ENCODE measurements at places on chromosomes 3 and 15.

DNA sequence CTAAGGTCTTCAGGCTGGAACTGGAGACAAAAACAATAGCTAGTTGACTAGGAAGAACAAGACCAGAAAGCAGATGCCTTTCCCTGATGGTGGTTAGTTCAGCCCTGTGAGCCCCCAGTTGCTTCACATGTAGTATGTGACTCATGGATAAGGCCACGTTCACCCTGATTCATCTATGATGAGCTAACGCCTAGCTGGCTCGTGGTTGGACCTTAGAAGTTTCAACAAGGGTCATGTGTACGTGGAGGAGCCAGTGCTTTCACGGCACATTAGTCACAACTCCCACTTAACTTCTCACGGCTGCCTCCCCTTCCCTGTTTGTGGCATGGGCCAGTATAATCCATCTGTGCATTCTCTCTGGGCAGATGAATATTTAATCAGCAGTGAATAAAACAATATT lies 20.6 kb downstream of the COL8A1 start:
- DNase-seq, result no peak

GRCh38 chr3:162865466-162865865 lies 1368.9 kb downstream of the OTOL1 start:
- no peak for DNase-seq

- DNase-seq, result no peak
Measured at GRCh38 chr15:72235298-72235697, 4.3 kb upstream of the PKM start.

GRCh38 chr3:161838021-161838420 lies 341.4 kb downstream of the OTOL1 start:
- no peak for DNase-seq

- DNase-seq, result no peak
Measured at GRCh38 chr3:36751326-36751725, 13.0 kb downstream of the DCLK3 start.

GRCh38 chr3:171169866-171170265 lies 143.3 kb upstream of the SLC2A2 start:
- DNase-seq, result no peak

DNA sequence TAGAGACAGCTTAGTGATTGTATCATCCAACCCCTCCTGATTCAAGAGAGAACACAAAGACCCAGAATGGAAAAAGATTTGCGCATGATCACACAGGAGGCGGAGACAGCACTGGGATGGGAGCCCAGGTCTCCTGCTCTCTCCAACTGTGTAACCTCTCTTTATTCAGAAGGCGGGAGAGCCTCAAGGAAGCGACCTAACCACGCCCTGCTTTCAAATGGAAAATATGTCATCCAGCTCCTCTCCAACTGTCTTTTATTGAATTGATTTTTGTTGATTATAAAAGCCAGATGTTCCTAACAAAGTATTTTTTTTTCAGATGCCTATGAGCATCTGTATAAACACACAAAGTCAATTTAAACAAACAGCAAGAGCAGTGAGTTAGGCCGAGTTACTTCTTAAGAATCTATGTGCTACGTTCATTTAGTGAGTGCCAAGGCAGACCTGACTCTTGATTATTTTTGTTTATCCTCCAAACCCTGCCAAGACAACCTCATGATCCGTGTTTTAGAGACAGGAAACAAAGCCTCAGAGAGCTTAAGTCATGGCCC lies 74.5 kb downstream of the BFSP2 start:
- DNase-seq, result no peak

DNA sequence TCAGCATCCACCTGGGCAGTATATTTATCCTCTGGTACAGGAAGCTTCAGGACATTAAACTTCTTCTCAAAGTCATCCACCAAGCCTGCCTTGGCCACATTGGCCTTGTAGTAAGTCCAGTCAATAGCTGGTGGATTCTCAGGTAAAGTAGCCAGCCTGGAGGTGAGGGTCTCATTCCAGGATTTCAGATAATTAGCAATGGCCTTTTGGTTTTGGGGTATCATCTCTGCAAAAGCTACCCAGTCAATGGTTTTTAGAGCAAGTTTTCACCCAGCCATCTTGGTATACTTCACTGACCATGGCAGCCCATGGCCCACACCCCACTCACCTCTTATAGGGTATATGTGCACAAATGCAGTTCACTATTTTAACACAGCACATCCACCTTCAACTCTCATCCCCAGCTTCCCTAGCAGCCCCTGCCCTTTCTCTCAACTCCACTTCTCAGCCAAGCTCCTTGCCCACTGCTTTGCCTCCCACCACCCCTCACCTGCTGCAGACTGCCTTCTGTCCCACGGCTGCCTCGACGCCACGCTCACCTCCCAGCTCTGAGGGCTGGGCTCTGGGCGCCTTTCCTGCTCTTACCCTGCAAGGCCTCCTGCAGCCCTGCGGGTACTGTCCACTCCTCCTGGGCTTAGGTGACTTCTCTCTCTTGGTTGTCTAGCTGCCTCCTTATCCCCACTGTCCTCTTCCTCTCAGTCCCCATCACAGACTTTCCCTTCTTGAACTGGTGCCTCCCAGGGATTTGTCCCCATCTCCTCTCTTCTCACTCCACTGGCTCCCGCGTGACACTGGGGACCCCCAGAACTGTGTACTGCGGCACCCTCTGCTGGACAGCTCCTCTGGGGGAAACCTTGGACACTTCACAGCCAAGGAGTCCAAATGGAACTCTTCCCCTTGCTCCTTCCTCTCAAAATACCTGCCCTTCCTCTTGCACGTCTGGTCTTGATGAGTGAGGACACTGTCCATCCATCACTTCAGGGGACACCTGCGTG lies 1.7 kb upstream of the TGM5 start:
- no peak for DNase-seq

GRCh38 chr3:99549957-99550603 lies 88.3 kb upstream of the COL8A1 start:
- no peak for DNase-seq

DNA sequence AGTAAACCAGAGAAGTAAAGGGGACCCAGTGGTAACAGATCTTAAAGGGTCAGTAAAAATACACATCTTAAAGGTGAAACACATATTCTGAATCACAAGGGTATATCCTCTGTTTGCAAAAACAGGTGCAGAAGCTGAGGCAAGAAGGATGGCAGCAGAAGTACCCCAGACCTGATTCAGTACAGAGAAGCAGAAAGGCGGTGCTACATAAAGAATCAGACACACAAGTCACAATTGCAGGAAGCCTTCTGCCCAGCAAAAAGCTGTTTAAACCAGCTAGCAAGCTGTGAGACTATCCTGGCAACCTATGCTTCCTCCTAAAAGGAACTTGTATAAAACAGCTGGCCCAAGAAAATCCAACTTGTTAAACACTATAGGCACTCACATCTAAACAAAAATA lies 49.4 kb downstream of the ZNF280D start:
- no peak for DNase-seq

DNA sequence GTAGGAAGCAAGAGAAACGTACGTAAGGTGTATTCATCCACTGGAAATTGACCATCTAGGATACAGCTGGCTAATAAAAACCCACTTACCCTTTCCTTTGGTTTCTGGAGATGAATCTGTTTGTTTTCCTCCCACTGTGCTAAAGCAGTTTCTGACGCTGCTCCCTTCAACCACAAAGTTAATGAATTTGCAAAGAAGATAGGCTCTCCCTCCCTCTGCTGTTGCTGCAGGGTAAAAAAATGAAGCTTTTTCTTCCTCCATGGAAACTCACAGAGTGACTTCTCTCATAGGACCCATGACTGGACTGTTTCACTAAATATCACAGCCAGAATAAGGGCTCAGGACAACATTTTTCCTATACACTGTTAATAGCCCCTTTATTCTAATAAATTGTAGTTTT lies 172.1 kb upstream of the LRRN1 start:
- no peak for DNase-seq

GRCh38 chr15:60155661-60156060 lies 151.6 kb downstream of the FOXB1 start:
- no peak for DNase-seq

DNA sequence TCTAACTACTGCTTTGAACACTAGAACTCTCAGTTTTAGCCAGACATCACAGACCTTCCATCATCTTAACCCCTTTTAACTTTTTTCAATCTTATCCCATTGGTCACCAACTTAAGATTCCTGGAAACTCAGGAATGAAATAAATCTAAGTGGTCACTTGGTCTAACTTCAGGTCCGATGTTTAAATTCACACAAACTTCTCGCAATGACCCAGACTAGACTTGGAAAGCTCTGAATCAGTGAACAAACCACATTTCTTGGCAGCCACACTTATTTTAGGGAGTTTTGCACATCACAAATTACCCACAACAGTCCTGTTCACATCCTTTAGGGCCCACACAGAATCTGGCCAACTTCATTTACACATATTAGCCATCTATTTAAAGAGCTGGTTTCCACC lies 118.9 kb downstream of the MAGI1 start:
- DNase-seq, result no peak

- no peak for DNase-seq
Measured at GRCh38 chr15:65344214-65344913, 33.4 kb downstream of the IGDCC3 start.

- no peak for DNase-seq
Measured at GRCh38 chr15:66402761-66403284, 16.1 kb downstream of the MAP2K1 start.

DNA sequence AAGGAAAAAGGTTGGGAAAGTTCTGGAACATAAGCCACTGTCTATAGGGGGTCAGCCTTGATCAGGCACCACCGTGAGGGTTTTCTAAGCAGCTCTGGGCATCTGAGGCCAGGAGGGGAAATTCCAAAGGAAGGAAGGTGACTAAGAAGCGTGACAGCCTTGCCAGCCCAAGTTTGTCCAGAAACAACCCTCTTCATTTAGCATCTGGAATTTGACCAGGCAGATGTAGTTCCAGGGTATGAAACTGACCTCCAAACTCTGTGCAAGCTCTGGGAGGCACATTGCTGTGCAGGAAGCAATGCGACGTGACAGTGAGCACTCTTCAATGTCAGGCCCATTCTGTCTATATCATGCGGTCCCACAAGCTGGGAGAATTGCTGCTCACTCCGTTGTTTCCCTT lies 85.4 kb upstream of the TPM1 start:
- DNase-seq, result no peak

DNA sequence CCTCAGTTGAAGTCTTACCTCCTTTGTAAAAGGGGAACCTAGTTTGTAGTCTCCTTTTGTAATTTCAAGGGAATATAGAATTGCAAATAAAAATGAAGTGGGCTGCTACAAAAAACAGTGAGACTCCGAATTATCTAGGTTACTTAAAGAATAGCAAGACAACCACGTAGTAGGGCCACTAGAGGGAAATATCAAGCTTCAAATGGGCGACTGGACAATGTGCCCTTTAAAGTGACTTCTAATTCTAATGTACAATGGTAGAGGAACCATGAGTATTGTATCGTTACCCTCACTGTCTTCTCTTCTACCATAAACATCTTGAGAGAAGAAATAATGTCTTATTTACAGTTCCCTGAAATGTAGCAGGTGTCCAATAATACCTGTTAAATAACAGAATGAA lies 56.3 kb downstream of the TP63 start:
- no peak for DNase-seq

DNA sequence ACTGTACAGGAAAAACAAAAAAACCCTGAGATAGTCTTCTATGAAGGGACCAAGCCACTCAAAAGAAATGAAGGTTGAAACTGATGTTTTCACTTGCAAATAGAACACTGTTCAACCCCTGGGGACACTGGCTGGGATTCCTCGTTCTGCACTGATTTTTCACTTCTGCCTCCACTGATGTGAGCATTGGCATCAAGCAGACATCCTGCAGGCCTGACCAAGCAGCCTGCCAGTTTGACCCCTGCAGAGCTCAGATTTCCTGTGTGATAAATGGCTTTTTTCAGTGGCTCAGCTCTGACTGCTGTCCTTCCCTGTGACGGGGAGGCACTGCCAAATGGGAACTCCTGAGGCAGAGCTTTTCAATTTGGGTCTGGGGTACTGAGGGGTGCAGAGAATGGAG lies 50.0 kb downstream of the RASGRP1 start:
- DNase-seq, result no peak

- no peak for DNase-seq
Measured at GRCh38 chr3:52280050-52280461, 1.6 kb upstream of the WDR82 start.

- DNase-seq, result no peak
Measured at GRCh38 chr3:189393598-189393997, 221.8 kb downstream of the TPRG1 start.

GRCh38 chr3:81585056-81585455 lies 176.4 kb downstream of the GBE1 start:
- no peak for DNase-seq

DNA sequence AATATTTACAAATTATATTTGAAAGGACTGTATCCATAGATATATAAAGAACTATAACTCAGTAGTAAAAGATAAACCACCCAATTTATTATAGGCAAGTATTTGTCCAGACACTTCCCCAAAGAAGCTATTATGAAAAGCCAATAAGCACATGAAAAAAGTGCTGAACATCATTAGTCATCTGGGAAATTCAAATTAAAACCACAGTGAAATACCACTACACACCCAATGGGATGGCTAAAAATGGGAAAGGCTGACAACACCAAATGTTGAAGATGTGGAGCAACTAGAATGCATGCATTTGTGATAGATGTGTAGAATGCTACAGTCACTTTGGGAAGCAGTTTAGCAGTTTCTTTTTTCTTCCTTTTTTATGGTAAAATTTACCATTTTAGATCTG lies 147.0 kb downstream of the PDE8A start:
- no peak for DNase-seq

DNA sequence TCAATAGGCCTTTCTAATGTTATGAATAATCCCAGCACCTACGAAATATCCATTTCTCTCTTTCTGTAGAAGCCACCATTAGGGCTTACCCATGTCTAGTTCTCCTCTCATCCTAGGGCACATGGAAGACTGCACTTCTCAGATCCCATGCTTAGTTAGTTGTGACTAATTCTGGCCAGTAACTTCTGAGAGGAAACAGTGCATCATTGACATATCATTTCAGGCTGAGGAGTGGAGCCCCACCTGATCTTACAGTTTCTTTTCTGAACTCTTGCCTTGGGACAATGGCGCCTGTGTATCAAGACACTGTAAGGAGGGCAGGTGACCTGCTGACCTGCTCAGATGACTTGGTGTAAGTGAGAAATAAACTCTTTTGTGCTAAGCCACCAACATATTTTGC lies 39.4 kb upstream of the TBL1XR1 start:
- DNase-seq, result no peak

- DNase-seq, result no peak
Measured at GRCh38 chr3:59845386-59845785, 795.6 kb upstream of the CFAP20DC start.

- no peak for DNase-seq
Measured at GRCh38 chr3:16349986-16350596, 85.1 kb downstream of the OXNAD1 start.

DNA sequence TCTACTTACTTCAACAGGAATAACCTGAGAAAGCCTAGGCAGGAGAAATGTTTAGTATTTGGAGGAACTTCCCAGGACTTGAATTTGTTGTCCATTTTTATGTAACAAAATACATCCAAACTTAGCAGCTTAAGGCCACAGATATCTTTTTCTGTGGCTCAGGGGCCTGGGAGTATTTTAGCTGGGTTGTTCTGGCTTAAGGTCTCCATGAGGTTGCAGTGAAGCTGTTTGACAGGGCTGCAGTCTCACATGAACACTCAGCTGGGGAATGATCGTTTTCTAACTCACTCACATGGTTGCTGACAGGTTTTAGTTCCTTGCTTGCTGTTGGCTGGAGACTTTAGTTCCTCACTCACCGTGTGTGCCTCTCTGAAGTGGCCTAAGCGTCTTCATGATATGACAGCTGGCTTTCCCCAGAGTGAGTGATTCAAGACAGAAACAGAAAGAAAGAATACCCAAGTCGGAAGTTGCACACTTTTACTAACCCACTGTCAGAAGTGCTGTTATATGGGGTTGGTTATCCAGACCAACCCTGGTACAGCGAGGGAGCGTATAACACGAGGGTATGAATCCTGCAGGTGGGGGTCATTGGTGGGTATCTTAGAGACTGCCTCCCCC lies 229.7 kb upstream of the TBL1XR1 start:
- DNase-seq, result no peak
